Stimulated activated CD4-positive, alpha-beta T cell treated with anti-CD3 and anti-CD28 coated beads, Interleukin-1b, Interleukin-23, amount 100 ng/mL, for 1 hour (primary cell): ENCODE measurements at places on chromosomes 7 and 10.

DNA sequence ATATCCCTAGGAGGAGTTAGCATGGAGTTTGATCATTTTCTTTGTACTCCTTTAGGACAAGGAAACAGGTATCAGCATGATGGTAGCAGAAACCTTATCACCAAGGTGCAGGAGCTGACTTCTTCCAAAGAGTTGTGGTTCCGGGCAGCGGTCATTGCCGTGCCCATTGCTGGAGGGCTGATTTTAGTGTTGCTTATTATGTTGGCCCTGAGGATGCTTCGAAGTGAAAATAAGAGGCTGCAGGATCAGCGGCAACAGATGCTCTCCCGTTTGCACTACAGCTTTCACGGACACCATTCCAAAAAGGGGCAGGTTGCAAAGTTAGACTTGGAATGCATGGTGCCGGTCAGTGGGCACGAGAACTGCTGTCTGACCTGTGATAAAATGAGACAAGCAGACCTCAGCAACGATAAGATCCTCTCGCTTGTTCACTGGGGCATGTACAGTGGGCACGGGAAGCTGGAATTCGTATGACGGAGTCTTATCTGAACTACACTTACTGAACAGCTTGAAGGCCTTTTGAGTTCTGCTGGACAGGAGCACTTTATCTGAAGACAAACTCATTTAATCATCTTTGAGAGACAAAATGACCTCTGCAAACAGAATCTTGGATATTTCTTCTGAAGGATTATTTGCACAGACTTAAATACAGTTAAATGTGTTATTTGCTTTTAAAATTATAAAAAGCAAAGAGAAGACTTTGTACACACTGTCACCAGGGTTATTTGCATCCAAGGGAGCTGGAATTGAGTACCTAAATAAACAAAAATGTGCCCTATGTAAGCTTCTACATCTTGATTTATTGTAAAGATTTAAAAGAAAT lies 4.8 kb downstream of the BAMBI start:
- no peak for DNase-seq

DNA sequence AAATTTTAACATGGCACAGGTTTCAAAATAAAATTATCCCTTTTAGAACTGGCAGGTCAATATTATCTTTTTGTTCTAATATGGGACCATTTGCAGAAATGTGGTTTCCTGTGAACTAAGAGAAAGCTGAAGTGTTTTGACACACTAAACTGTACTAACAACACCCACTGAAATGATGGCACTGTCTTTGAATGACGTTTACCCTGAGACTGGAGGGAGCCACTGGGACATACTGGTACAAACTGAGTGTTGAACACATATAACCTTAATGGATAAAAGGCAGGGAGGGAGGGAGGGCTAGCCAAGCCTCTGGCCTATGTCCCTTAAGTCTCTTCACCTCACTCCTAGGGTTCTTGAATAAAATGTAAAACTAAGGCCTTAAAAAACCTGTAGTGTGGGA lies 95.9 kb downstream of the PDE1C start:
- DNase-seq: no peak

DNA sequence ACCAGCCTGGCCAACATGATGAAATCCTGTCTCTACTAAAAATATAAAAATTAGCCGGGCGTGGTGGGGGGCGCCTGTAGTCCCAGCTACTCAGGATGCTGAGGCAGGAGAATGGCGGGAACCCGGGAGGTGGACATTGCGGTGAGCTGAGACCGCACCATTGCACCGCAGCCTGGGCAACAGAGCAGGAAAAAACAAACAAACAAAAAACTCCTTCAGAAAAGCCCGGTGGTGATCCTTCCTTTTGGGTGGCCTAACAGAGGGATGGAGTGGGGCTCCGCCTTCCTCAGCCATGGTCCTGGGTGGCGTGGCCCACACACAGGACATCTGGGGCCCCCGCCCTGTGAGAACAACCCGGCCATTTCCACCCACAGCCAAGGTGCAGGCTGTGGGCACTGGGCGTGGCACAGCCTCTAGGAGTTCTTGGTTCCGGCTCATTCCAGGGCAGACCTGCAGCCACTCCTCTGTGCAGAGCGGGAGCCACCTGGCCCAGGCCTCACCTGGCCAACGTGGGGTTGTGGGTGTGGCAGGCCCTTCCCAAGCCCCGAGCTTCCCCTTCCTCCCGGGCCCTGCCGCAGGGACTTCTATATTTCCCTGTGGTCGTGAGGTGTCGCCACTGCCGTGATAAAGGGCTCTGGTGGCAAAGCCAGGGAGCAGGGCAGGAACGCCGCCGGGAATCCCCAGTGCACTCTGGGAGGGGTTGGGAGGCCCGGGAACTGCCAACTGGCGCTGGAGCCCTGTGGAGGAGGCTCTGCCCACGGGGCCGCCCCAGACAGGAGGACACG lies 37.6 kb downstream of the GET4 start:
- DNase-seq: no peak

DNA sequence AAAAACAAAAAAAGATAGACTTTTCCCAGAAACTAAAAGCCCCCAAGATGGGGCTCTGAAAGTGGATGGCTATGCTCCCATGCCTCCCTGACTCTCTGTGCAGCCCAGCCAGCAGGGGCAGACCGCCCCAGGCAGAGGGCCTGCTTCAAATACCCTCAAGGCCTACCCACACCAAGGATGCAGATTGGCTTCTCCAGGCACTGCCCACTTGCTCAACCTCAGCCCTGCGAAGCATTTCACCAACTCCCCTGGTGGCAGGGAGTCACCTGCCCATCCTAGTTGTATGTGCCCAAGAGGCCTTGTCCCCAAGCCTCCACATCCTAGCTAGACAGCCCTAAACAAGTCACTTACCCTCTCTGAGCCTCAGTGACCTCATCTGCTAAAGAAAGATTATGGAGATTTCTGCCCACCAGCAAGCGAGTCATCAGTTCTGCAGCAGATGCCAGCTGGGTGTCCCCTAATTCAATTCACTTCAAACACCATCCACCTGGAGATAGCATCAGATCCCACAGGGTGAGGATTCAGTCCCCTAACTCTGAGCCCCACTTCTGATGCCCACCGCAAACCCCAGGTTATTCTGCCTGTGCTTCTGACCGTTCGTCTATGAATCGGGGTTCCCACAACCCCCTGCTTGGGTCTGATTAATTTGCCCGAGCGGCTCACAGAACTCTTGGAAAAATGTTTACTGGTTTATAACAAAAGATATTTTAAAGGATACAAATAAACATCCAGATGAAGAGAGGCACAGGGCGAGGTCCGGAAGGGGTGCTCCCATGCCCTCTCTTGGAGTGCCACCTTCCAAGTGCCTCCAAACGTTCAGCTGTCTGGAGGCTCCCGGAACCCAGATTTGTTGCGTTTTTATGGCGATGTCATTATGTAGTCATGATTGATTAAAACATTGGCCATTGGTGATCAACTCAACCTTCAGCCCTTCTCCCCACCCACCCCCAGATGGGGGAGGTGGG lies 18.6 kb upstream of the ZMIZ1 start:
- no peak for DNase-seq

GRCh38 chr7:81264116-81264515 lies 345.3 kb upstream of the SEMA3C start:
- DNase-seq: no peak

GRCh38 chr10:76675951-76676587 lies 961.5 kb downstream of the KCNMA1 start:
- no peak for DNase-seq

- DNase-seq: no peak
Measured at GRCh38 chr7:130065500-130066152, 4.7 kb upstream of the KLHDC10 start.
